ENCODE measurements at places on chromosomes 3 and 15.
A peak's percentile ranks its signal among the peaks of the same experiment; 100 is the strongest.

DNA sequence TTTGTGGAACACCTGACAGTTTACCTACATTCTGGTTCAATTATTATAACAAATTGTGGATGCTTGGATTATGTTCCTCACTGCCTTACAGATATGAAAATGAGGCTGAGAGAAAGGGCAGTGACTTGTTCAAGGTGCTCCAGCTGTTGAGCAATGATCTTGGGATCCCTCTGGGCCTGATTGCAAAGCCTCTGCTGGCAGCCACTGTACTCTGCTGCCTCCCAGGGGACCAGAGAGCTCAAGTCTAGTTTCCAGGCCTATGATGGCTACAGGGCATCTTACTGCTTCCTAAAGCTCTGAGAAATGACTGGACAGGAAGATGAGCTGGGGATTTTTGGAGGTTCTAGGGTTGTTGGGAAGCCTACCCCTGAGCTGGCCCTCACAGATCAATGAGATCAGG is 2.3 kb upstream of the SHC4 start:
- no peak for DNase-seq

GRCh38 chr3:145739926-145740325 is 421.1 kb downstream of the PLOD2 start:
- no peak for DNase-seq

DNA sequence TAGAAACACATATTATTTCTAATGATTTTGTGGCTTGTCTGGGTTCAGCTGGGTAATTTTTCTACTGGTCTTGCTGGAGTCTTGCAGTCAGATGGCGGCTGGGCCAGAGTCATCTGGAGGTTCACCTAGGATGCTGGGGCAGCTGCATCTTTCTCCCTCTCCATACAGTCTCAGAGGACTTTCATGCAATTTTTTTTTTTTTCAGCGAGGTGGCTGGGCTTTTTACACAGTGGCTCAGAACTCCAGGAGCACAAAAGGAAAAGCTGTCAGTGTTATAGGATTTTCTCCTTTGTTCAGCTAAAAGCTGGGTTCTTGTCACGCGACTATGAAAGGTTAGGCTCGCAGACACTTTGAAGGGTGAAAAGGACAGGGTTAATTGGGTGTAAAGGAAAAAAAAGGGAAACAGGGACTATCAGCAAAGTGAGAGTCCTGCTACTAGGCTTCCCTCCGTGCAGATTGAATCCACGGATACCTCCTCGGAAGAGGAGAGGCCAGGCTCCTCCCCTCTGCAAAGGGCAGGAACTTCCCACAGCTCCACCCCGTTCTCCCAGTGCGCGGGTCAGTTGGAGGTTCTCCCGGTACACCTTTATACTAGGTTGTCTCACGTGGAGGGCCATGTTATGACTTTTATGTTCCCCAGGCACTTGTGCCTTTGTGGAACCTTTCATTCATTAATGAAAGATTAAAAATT is 44.3 kb downstream of the ADGRG7 start:
- DNase-seq: no peak

DNA sequence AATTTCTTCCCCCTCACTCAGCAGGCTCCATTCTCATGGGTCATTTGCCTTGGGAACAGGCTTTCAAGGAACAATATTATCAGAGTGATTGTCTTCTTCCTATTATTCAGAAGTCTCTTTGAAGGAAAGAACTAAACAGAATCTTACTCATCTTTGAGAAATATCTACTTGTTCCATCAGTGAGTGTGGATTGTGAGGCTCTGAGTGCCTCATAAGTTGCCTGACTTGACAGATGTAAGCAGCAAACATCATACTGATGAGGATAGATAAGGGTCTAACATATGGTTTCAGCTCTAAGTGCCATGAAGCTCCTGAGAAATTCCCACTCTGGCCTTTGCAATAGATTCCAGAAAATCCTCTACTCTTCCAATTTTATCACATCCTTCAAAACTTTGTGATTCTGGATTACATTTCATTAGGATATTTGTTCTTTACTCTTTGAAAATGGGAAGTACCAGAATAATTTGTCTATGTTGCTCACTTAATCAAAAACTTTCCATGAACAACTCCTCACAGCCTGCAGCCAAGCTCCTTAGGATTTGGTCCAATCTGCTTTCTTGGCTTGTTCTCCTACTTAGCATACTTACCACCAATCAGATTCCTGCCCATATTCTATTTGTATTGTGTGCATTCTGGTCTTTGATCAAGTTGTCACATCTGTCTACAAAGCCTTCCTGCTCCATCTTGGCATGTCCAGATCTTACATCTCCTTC is 120.1 kb downstream of the RPL22L1 start:
- DNase-seq: no peak

GRCh38 chr3:138594935-138595610 is 1.0 kb upstream of the CEP70 start:
- no peak for DNase-seq

DNA sequence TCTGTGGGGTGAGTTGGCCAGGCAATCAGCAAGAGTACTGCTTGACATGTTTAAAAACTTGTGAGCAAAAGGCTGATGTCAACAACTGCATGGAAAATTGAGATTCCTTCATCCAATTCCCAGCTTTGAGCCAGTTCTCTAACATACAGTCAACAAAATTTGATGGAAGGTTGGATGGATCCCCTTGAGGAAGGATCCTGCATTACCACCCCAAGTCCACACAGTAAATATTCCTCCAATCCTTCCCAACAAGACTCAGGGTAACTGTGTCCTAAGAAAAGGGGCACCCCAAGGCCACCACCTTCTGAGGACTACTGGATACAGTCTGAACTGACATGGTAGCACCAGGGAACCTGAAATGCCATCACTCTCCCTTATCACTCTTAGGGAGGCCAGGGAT is 15.1 kb downstream of the GLB1 start:
- no peak for DNase-seq

GRCh38 chr15:94673801-94674200 is 442.4 kb downstream of the MCTP2 start:
- DNase-seq: no peak

DNA sequence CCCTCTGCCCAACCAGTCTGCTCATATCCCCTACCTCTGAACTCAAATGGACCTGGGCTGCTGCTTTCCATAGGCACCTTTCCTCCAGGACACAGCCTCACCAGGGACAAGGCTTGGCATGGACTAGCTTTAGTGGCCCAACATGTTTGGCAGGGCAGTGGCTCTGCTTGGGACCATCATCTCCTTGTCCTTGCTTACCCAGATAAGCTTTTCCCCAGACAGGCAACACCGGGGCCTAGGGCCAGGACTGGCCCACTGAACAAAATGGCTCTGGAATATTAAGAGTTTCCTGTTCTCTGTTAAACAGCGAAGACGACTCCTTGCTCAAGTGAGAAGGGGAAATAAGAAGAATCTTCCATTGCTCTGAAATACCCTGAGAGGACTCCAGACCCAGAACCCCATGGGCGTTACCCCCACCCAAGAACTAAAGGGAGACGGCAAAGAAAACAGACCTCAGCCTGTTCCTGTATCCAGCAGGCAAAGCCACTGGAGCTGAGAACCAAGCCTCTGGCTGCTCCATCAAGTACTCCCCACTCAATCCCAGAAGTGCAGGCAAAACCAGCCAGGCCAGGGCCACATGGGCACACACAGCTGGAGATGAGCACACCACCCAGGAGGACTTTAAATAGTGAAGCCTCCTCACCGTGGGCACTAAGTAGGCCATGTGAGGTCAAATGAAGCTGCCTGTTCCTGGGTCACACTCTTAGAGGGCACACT is 45.5 kb downstream of the CTNNB1 start:
- DNase-seq: no peak

DNA sequence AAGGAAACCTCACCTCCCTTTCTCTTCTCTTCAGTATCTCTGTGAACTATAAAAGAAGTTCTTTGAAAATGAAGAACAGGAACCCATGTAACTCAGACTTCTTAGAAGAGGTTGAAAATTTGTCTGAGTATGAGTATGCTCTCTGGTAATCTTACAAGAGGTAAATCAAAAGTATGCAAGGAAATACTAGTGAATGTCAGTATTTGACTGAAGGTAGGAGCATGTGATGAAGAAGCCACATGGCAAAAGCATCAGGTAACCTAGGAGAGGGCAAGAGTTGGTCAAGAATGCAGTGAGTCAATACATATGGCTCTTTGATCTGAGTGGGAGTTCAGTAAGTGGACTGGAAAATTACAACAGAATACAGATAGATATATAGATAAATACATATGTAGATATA is 133.0 kb upstream of the NECTIN3 start:
- DNase-seq: no peak

DNA sequence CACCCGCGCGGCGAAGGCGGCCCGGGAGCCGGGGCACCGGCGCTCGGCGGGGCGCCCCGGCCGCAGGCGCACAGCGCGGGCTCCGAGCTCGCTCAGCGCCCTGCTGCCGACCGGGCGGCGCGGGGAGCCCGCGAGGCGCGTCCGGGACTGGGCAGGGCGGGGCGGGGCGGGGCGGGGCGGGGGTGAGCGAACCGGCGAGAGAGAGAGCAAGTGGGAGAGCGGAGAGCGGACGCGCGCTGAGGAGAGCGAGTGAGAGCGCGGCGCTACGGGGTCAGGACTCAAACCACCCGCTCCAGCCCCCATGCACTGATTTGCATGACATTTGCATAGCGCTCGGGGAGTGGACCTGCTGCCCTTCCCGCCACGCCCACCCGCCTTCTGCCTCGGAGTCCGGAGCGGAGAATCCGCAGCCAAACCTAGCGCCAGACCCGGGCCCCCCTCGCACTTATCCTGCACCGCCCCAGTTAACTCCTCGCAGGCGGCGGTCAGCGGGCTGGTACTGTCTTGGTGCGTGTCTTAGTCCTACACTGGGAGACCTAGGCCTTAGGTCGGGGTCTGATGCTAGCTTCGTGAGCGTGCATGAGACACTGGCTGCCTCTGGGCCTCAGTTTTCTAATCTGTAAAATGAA is at the start of gene MYLK:
TSS of gene MYLK (minus strand) at position 130 of the 629 bp plus-strand sequence. CDS start 90,491 bp downstream, outside the sequence.
- peak; percentile 78 for DNase-seq

DNA sequence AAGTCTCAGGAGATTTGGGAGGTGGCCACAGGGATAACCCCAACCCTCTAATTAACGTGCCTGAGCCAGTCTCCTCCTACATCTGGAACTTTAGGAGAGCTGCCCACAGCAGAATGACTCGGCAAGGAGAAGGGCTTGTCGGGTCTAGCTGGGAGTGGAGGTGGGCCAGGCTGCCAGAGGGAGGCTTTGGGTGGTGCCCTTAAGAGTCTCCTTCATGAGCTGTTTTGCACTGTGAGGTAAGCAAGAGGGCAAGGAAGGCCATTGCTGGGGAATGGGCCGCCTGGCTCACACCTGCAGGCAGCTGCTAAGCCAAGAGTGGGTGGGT is 3.6 kb upstream of the TNK2 start:
- DNase-seq: no peak

- DNase-seq: no peak
These were observed 5.9 kb downstream of the ISG20 start for GRCh38 chr15:88644741-88645140.

- DNase-seq: no peak
These were observed 20.2 kb downstream of the TGFBR2 start for GRCh38 chr3:30626443-30627180.

DNA sequence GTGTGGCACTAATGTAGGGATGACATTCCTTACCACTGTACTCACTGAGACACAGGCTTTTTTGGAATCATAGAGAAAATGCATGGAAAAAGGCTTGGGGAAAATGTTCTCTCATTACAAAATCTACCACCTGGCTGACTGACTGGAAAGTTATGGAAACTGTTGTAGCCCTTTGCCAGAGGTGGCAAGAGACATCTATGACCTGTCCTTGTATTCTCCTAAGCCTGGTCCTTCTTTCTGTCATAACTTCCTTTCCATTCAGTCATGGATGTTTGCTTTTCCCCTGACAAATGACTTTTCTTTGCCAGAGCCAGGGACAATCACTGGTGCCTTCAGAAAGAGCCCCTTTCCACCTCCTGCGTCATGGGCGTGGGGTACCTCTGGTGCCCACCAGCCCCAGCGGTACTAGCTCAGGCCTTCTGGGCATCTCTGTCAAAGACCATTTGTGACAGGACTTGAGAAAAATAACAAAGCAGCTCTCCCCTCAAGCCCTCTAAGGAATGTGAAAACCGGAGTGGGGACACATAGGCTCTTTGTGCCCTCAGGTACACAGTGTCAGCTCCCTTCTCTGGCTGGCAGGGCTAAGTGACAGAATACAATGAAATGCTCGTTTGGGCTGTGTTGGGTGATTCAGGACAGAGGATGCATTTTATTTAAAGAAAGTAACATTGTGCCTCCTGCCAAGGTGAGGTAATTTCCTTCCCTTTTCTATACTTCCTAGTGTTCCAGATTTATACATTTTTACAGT is 381.1 kb upstream of the RASGRP1 start:
- DNase-seq: no peak

- DNase-seq: no peak
These were observed 23.9 kb upstream of the PLSCR2 start for GRCh38 chr3:146493221-146493620.

GRCh38 chr3:76300746-76301145 is 515.4 kb upstream of the ZNF717 start:
- DNase-seq: no peak

DNA sequence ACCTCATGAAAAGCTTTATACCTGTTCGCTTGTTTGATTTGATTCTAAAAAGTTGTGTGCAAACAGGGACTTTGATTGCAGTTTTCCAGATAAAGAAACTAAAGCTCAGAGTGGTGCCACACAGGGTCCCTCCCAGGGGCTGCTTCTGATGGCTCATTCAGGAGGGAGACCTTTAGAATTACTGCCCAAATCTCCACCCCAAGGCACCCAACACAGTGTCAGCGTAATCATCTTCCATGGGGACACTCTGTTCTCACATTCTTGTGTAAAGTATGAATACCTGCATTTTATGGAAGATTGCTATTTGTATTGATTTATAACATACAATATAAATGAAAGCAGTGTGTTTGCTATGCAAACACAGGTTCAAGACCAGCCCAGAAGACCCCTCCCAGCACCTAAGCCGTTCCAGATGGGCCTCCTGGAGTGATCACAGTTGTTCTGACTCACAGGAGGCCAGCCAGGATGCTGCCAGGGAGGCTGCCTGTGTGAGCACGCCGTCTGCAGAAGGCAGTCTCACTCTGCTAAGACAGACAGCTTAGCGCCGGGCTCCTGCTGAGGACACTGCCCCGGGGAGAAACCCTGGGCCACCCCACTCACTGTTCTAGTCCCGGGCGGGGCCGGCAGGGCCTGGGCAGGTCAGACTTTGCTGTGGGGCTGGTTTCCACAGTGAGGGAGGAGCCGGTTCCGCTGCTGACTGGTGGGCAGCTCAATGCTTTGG is 185.6 kb downstream of the FAM43A start:
- no peak for DNase-seq

DNA sequence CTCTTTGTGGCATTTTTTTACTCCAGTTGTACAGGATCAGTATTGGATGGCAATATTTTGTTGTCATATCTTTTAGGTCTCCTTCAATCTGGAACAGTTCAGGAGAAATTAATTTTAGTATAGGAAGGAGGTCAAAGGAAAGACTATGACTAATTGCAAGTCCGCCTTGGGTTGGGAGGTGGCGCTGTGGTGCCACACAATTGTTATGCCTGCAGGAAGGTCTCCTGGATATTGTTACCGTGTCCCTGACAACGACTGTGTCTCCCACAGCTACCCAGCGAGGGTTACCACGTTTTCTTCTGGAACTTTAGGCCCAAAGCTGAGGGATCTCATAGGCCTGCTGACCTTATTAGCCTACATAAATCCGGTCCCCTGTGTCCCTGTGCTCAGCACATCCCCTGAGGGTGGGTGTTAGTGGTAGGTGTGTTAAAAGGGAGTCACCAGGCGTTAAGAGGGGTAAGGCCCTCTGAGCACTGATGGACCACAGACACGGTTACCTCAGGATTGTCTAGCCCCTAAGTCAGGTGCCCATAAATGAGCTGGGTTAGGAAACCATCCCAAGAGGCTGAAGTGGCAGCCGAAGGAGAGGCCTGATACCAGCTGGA is 31.5 kb downstream of the KCNAB1 start:
- DNase-seq: peak; percentile 63

All from inflammatory macrophage treated with lipopolysaccharide for 4 hours (primary cell).